Kasumi-1 (cell line): ENCODE measurements at places on chromosomes 7 and 10.
A peak's percentile ranks its signal among the peaks of the same experiment; 100 is the strongest.

- no peak for DNase-seq
Measured at GRCh38 chr7:128092221-128092620, 61.0 kb upstream of the LRRC4 start.

DNA sequence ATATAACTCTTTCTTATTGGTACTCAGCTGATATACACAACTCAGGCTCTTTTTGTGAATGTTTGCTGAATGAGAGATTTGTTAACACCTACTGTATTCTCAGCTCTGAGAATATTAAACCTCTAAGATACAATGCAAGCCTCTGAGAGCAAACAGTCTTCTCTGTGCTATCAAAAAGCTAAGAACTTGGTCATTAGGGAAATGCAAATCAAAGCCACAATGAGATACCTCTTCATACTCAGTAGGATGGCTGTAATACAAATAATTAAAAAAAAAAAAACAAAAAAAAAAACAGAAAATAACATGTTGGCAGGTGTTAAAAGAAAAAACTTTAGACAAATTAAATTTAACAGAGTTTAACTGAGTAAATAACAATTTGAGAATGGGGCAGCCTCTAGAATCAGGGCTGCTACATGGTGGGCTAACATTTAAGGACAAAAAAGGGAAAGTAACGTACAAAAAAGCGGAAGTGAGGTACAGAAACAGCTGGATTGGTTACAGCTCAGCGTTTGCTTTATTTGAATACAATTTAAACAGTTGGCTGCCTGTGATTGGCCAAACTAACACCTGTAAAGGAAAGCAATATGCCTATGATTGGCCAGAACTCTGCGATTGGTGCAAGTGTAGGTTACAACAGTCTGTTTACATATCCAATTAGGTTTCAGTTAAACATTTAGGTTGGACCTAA lies 14.8 kb upstream of the MTURN start:
- no peak for DNase-seq

GRCh38 chr7:49166441-49166840 lies 242.1 kb downstream of the CDC14C start:
- peak; percentile 14 for DNase-seq

DNA sequence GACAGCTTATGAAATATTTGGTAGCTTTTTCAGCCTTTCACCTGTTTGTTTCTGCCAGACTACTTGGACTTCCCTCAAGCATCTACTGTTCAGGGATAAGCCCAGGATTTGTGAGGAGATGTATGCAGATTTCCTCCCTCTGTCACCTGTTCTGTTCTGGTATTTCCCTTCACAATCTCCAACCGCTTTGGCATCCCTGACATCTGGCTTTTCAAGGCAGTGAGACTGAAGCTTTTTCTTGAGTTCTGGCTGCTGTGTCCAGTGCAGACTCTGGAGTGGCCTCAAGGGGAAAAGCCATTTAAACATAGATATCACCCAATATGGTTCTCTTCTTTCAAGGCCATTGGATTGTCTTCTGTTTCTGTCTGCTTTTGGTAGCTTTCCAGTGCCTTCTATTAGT lies 369.7 kb downstream of the LRMDA start:
- DNase-seq: no peak

- no peak for DNase-seq
Measured at GRCh38 chr7:23205577-23205908, 23.7 kb downstream of the NUP42 start.
